HFFc6 (cell line): ENCODE measurements at places on chromosomes 12 and 14. TPM values are rescaled to one million over a fixed set of nuclear protein-coding genes. Genes with fewer than 3 reads are reported as not detected.

The ZNF385A gene
- total RNA-seq, result 3.9 to 7.4 TPM (median 4.9 TPM) in 3 replicates

The AMDHD1 gene
- 0.52 to 0.64 TPM in 2 of 3 replicates, not detected in the other for total RNA-seq

The AKT1 gene
- total RNA-seq, result 156 to 175 TPM (median 169 TPM) in 3 replicates

The DNAL1 gene
- 14.6 and 17.2 TPM in 2 replicates for total RNA-seq

DNA sequence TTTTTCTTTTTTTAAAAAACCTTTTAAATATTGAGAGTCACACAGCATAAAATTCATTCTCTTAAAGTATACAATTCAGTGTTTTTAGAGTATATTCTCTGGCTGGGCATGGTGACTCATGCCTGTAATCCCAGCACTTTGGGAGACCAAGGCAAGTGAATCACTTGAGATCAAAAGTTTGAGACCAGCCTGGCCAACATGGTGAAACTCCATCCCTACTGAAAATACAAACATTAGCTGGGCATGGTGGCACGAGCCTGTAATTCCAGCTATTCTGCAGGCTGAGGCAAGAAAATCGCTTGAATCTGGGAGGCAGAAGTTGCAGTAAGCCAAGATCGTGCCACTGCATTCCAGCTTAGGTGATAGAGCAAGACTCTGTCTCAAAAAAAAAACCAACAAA is 68.4 kb upstream of the BCAT1 start:
- DNase-seq, result peak; percentile 3

GRCh38 chr12:20409607-20410377 is 41.5 kb downstream of the PDE3A start:
- DNase-seq, result no peak

DNA sequence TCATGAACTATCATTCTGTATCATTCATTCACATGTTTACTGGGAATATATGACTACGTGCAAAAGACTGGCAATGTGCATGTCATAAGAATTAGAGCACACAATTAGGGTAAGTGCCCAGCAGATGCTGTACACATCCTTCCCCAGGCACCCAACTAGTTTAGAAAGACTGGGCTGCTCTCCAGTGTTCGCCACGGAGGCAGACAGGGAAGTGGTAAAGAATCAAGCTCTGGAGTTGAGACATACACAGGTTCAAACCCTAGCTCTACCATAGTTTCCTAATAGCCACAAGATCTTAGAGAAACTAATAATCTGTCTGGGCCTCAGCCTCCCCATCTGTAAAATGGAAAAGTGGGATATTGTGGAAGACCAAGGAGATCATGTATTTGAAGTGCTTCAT is 6.8 kb downstream of the TMCC3 start:
- DNase-seq, result no peak

DNA sequence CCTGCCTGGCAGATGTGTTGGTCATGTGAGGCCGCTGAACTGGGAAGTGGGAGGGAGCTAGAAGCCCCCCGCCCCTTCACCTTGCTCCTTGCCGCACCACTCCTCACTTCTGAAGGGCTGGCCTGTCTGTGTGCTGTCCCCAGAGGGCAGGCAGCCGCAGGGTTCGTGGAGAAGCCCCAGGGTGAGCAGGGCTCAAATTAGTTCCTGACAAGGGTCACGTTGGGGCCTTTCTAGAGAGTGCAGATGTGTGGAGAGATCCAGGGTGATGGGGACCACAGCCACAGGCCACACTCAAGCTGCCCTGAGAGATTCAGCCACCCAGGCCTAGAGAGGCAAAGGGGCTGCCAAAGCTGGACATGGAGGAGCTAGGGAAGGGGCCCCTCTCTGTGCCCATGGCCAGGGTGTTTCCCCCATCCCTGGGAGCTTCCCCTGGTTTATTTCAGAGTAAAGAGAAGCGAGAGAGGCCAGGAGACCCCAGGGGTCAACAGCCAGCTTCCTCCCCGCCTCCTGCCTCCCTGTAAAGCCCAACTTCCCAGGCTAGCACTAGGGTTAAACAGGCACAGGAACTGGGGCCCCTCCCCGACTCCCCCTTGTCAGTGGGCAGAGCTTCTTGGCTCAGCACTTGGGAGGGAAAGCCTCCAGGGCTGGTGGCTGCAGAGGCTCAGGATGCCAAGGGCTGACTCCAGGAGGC is 16.2 kb downstream of the SLC25A29 start:
- DNase-seq, result no peak

- DNase-seq, result no peak
Measured at GRCh38 chr12:110249105-110249504, 31.9 kb upstream of the ATP2A2 start.

DNA sequence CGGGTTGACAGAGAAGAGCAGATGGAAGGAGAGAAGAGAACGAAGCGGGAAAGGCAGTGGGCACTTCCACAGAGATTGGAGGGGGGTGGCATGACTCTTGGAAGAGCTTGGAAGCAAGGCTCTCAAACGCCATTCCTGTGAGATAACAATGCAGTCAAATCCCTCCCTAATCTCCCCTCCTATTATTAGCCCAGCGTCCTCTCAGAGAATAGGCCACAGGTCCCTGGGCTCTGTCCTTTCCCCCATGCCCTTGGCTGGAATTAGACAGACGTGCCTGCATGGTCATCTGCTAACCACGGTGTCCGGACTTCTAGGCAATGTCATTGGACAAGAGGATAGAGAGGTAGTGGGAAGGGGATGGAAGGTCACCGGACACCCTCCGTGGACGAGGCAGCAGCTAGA is 8.0 kb upstream of the MYH7 start:
- no peak for DNase-seq
